Activated CD8-positive, alpha-beta T cell treated with anti-CD3 and anti-CD28 coated beads, Interleukin-2, amount 10 ng/mL, durations not matched to agents 7 days and 5 days (primary cell): ENCODE measurements at places on chromosomes 6 and 20.

GRCh38 chr20:35200267-35200666 lies 26.2 kb upstream of the MMP24 start:
- DNase-seq = no peak

DNA sequence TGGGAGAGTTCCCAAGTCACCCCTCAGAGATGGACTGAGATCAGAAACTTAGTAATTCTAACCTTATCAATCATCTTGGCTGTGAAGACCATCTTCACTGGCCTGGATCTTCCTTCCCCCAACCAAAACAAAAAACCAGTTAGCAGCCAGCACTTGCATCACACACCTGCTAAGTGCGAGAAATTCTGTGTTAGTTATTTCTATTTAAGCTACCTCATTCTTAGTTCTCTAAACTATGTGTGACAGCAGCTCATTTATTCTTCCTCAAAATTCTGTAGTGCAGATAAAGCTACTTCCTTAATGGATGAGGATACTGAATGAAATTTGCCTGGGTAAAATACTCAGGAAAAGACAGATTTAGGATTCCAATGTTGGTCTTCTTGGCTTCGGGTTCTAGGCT lies 18.2 kb upstream of the TAGAP start:
- no peak for DNase-seq

DNA sequence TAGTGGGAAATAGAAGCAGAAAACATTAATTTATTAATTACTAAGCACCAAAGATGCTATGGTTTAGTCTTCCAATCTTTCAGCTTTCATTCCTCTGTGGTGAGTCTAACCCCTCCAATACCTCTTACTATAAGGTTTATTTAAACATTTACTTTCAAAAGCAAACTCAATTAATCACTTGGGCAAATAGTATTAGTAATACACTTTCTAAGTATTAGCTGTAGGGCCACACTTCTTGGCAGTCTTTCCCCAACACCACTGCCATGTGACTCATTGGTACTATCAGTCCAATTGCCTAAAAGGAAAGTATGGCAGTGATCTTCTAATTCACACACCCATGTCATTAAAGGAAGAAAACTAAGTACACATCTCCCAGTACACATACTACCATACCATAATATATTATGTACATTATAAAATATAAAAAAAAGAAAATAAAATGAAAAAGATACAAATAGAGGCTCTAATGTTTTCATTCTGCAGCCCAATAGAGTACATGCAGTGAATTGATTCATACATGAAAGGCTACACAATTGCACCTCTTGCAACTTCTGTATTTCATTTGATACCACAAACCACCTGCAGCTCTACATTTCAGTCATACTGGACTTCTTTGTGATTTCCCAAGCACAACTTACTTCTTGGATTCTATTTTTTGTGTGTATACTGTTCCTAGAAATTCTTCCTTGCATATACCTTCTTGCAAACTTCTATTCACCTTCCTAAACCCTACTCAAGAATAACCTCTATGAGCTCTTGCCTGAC lies 218.6 kb downstream of the PKHD1 start:
- no peak for DNase-seq

- DNase-seq = no peak
These were observed 23.9 kb downstream of the ZBP1 start for GRCh38 chr20:57596358-57596757.

DNA sequence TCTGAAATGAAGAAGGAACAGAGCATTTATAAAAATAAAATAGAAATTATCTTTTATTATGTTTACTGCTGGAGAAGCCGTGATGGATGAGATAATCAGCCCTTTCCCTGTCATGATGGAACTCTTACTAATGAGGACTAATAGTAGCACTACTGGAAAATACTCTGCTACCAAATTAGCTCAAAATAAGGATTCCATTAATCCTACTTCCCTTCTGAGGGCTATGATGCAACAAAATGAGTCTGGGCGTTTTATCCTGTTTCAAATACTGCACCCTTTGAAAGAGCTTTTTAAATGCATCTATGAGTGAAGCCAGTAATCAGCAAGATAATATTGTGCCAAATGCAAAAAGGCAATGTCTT lies 59.3 kb upstream of the CARMIL1 start:
- no peak for DNase-seq

DNA sequence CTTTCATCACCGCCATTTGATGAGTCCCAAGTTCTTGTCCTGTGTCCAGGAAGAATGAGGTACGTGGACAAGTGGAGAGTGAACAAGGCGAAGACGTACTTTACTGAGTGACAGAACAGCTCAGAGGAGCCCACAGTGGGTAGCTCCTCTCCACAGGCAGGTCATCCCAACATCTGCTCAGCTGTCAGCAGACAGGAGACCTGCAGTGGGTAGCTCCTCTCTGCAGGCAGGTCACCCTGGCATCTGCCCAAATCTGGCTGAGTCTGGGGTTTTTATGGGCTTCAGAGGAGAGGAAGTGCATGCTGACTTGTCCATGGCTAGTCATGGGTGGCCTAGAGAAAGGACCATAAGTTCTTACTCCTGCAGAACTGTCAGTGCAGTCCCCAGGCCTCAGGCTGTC lies 32.7 kb upstream of the PDYN start:
- DNase-seq = no peak

- no peak for DNase-seq
These were observed 46.7 kb downstream of the CNKSR3 start for GRCh38 chr6:154463573-154464419.

DNA sequence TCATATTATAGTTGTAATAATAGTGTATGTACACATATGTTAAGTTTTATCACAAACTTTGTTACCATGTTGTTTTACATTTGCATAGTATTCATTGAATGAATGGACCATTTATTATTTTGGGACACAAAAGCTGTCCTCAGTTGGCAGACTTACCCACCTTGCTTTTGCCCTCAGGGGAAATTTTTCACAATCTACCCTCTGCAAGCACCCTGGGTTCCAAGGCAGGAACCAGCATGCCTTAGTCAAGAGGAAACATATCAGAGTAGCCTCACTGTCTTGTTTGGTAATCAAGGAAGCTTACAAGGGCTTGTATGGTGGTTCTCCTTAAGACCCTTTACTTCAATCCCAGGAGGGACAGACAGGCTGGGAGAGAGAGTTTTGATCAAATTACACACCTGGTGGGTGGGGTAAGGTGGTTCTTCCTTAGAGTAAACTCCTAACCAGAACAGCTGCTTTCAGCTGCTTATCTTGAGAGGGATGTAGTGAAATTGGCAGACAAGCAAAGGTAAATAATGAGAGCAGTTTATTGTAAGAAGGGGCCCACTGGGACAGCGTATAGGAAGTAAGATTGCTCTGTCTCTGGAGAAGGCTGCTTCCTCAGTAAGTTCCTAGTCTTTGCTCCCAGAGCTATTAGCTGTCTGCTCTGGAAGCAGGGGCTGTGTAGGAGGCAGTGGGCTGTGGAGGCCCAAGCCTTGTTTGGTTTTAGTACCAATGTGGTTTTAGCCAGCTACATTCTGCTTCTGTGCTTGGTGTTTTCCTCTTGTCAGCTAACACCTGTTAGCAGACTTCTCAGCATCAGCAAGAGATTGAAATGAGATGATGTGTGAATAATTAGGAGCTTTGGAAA lies 31.1 kb downstream of the BRPF3 start:
- DNase-seq = no peak

- no peak for DNase-seq
These were observed 66.8 kb upstream of the CD93 start for GRCh38 chr20:23152902-23153301.

DNA sequence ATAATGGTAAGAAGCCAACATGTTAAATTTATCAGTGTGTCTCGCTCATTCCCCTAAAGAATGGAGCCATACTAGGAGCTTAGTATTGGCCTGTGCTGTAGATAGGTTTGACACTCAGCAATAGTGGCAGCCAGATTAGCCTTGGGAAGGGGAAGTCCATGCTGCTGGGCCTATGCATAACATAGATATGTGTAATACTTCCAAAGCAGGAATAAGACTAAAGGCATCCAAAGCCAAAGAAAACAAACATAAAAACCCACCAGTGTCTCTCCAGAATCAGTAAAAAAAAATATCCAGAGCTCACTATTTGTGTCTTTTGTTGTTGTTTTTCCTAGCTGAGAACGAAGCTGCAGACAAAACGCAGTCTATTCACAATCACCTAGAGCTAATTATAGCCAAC lies 104.2 kb upstream of the STXBP5 start:
- no peak for DNase-seq

DNA sequence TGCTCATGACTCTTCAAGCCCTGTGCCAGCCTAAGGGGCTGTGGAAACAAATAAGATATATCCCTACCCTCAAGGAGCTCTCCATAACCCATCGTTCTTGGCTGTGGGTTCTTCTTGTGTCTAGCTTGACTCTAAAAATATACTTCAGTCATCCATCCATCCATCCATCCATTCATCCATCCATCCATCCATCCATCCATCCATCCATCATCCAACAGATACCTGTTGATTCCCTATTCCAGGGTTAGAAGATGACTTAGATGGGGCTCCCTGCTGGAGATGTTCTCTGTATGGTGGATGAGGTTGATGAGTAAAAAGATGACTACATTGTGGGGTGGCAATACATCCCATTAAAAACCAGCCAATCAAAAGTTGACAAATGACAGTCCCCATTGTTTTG lies 23.5 kb downstream of the HCK start:
- DNase-seq = no peak

- DNase-seq = no peak
These were observed 59.0 kb downstream of the PRDM1 start for GRCh38 chr6:106145144-106145543.

- DNase-seq = no peak
These were observed 120.3 kb downstream of the IMPG1 start for GRCh38 chr6:75952128-75952527.
